ENCODE measurements at places on chromosomes 5 and 9.

DNA sequence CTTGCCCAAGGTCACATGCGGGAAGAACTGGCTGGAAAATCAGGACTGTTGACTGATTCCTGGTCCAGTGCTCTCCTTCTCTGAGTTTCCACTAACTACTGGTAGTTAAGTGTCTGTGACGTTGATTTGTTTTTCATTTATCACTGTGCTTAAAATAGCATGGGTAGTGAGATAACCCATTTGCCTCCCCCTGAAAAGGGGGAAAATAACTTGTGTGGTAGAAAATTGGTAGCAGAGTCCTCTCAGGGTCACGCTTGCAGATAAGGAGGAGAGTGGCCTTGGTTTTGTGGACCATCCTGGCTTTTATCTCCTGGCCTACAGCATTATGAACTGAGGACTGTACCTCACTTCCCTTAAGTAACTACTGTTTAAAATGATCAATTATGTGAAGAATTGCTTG is 10.9 kb downstream of the FUBP3 start:
- H3K4me3 ChIP-seq: no peak overlapping the region
- peaks cover under 1% of the 10 kb centered on the region for H3K36me3 ChIP-seq
- no peak overlapping the region for H3K27ac ChIP-seq
- no peak for DNase-seq

DNA sequence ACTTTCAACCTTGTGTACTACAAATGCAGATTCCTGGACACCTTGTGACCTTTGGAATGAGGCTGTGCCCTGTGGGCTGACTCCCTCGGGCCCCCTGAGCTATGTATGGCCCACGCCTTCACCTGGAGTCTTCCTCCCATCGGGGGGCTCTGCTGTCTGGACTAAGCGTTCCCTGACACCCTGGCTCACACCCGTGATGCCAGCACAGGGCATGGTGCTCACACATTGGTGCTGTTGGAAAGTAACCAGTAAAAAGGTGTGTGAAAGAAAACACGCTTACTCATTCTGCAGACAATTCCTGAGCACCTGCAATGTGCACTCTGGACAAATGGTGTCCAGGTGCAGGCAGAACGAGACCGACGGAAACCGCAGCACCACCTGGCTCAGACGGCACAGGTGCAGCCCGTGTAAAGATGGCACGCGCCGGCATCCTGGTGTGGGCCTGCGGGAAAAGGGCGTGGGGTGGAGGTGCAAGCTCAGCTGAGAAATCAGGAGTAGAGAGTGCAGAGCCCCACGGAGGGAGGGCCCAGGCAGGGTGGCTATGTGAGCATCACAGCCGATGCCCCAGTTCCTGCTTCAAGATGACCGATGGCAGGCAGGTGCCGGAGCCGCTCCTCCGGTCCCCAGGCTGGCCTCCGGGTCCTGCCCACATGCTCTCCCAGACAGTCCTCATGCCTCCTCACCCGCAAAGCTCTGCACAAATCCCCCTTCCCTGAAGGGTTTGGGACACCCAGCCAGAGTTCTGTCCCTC is 11.0 kb downstream of the LPCAT1 start:
- no peak overlapping the region for H3K27ac ChIP-seq
- peaks cover 22% of the 10 kb centered on the region for H3K4me1 ChIP-seq
- H3K36me3 ChIP-seq: peaks cover 10% of the 10 kb centered on the region
- peaks cover 10% of the 10 kb centered on the region for H3K27me3 ChIP-seq

GRCh38 chr5:9947225-9947714 is 302.4 kb downstream of the ATPSCKMT start:
- H3K36me3 ChIP-seq: no peaks in the 10 kb centered on the region
- DNase-seq: no peak
- H3K27me3 ChIP-seq: peaks cover 1% of the 10 kb centered on the region

- no peaks in the 10 kb centered on the region for H3K4me1 ChIP-seq
- H3K27ac ChIP-seq: no peak overlapping the region
- H3K4me3 ChIP-seq: no peak overlapping the region
- H3K27me3 ChIP-seq: no peaks in the 10 kb centered on the region
Measured at GRCh38 chr9:85949586-85950335, 8.8 kb downstream of the NAA35 start.

DNA sequence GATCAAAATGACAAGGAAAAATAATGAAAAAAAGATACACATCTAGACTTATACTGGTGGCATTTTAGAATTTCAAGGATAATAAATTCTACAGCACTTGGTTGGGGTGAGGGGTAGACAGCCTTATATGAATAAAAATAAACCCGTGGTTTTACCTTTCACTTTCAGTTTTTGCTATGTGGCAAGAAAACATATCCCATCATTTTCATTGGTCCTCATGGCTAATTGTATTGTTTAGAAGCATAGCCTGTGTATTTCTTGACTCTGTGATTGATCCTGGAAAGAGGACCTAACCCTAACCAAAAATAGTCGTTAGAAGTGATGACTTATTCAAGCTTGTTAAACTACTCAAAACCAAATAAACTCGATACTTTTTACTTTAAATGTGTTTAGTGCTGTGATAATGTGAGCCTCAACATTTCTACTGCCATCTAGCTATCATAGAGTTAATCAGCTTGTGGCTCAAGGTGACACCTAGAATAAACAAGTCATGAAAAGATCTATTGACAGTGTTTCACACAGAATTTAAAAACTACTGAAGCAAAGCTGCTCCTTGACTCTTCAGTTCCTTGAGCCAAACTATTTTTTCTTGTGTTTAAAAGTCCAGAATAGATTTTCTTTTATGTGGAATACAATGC is 153.3 kb upstream of the IZUMO3 start:
- no peak for DNase-seq
- peaks cover 6% of the 10 kb centered on the region for H3K4me1 ChIP-seq
- H3K27me3 ChIP-seq: no peaks in the 10 kb centered on the region
- no peak overlapping the region for H3K4me3 ChIP-seq
- no peak overlapping the region for H3K27ac ChIP-seq

GRCh38 chr5:13985731-13986418 is 41.4 kb upstream of the DNAH5 start:
- no peak overlapping the region for H3K4me3 ChIP-seq
- DNase-seq: no peak
- no peak overlapping the region for H3K27ac ChIP-seq
- no peaks in the 10 kb centered on the region for H3K4me1 ChIP-seq
- H3K27me3 ChIP-seq: peaks cover under 1% of the 10 kb centered on the region

GRCh38 chr5:11527652-11528349 is 376.4 kb downstream of the CTNND2 start:
- no peak overlapping the region for H3K27ac ChIP-seq
- H3K27me3 ChIP-seq: peaks cover 4% of the 10 kb centered on the region
- H3K4me1 ChIP-seq: peaks cover 28% of the 10 kb centered on the region

- no peaks in the 10 kb centered on the region for H3K27me3 ChIP-seq
- no peak overlapping the region for H3K27ac ChIP-seq
- no peak overlapping the region for H3K4me3 ChIP-seq
Measured at GRCh38 chr5:89179731-89180130, 296.7 kb upstream of the MEF2C start.

DNA sequence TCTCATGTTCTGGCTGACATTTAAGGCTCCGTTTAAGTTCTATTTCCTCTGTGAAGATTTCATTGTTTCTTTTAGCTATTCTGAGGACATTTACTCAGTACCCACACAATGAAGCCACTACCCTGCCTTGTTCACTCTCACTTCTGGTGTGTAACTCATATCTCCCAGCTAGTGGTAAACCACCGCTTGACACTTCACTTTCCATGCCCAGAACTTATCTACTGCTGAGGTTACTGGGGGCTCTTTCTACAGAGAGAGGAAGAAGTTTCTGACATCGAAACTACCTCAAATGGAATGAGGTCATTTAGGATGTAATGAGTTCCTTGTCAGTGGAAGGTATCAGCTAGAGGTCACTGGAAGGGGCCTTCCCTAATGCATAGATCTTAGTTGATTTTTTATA is 501.5 kb downstream of the DMAC1 start:
- H3K4me1 ChIP-seq: peaks cover 8% of the 10 kb centered on the region
- no peaks in the 10 kb centered on the region for H3K27me3 ChIP-seq
- H3K4me3 ChIP-seq: no peak overlapping the region
- no peak for DNase-seq
- no peaks in the 10 kb centered on the region for H3K36me3 ChIP-seq

DNA sequence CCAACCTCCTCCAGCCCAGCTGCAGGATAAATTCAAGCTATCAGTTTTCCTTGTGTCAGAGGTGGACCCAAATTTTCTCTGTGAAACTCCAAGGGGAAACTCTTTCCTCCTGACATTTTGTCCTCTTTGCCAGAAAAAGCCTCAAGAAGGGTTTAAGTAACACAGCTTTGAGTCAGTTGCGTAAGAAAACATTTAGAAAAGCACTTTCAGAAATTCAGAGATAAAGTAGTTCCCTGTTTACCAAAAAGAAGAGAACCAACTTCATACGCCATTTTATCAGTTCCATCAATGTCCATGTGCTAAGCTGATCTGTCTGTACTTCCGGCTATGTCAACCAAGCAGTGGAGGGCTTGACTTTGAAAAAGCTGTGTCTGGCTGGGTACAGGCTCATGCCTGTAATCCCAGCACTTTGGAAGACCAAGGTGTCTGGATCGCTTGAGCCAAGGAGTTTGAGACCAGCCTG is 19.9 kb upstream of the SUSD1 start:
- peaks cover 2% of the 10 kb centered on the region for H3K27me3 ChIP-seq
- peaks cover 4% of the 10 kb centered on the region for H3K4me1 ChIP-seq
- peaks cover 6% of the 10 kb centered on the region for H3K36me3 ChIP-seq
- H3K4me3 ChIP-seq: no peak overlapping the region
- DNase-seq: no peak

GRCh38 chr9:16063241-16063591 is 510.4 kb downstream of the CCDC171 start:
- peaks cover 22% of the 10 kb centered on the region for H3K4me1 ChIP-seq
- H3K36me3 ChIP-seq: peaks cover 7% of the 10 kb centered on the region
- H3K27ac ChIP-seq: no peak overlapping the region

GRCh38 chr5:42620579-42621216 is 135.9 kb upstream of the CCDC152 start:
- peaks cover 30% of the 10 kb centered on the region for H3K4me1 ChIP-seq
- H3K27me3 ChIP-seq: peaks cover 1% of the 10 kb centered on the region
- H3K36me3 ChIP-seq: no peaks in the 10 kb centered on the region
- no peak for DNase-seq
- no peak overlapping the region for H3K4me3 ChIP-seq
- H3K27ac ChIP-seq: peak overlapping the region; percentile 22

GRCh38 chr5:45642370-45642769 is 53.8 kb downstream of the HCN1 start:
- H3K36me3 ChIP-seq: no peaks in the 10 kb centered on the region
- no peak overlapping the region for H3K27ac ChIP-seq
- H3K4me3 ChIP-seq: no peak overlapping the region
- DNase-seq: no peak

GRCh38 chr5:93122446-93122845 is 458.6 kb downstream of the NR2F1-AS1 start:
- no peaks in the 10 kb centered on the region for H3K27me3 ChIP-seq
- DNase-seq: no peak

- H3K27ac ChIP-seq: peak overlapping the region; percentile 42
- peaks cover 4% of the 10 kb centered on the region for H3K36me3 ChIP-seq
- DNase-seq: no peak
- H3K4me1 ChIP-seq: peaks cover 18% of the 10 kb centered on the region
Measured at GRCh38 chr9:131304676-131305355, 15.3 kb downstream of the PLPP7 start.

- H3K4me3 ChIP-seq: no peak overlapping the region
- no peaks in the 10 kb centered on the region for H3K27me3 ChIP-seq
- no peak for DNase-seq
- H3K36me3 ChIP-seq: no peaks in the 10 kb centered on the region
Measured at GRCh38 chr5:122228728-122229392, 83.2 kb upstream of the SNCAIP start.

- H3K36me3 ChIP-seq: no peaks in the 10 kb centered on the region
- no peaks in the 10 kb centered on the region for H3K4me1 ChIP-seq
- no peak overlapping the region for H3K4me3 ChIP-seq
- H3K27ac ChIP-seq: no peak overlapping the region
- H3K27me3 ChIP-seq: peaks cover 2% of the 10 kb centered on the region
- no peak for DNase-seq
Measured at GRCh38 chr5:179370490-179371120, 25.3 kb upstream of the ADAMTS2 start.
